Smooth muscle cell of trachea (primary cell): ENCODE measurements at places on chromosomes 3 and 15. TPM values are rescaled to one million over a fixed set of nuclear protein-coding genes. Genes with fewer than 3 reads are reported as not detected.

SI gene
- total RNA-seq = not detected in 2 replicates

UROC1 gene
- total RNA-seq = not detected in 2 replicates

SAMD7 gene
- not detected in 2 replicates for total RNA-seq

SLC12A8 gene
- 5.4 and 10.9 TPM in 2 replicates for total RNA-seq

RAB7A gene
- total RNA-seq = 50.1 and 66.2 TPM in 2 replicates

ATP8B4 gene
- 3.2 and 7.4 TPM in 2 replicates for total RNA-seq

ACTRT3 gene
- 4.8 and 5.4 TPM in 2 replicates for total RNA-seq

ZNF80 gene
- total RNA-seq = not detected in 2 replicates

CCR1 gene
- total RNA-seq = 4.5 and 7.6 TPM in 2 replicates

XRN1 gene
- total RNA-seq = 31.1 and 52.9 TPM in 2 replicates

ISG20 gene
- 2.5 and 4.8 TPM in 2 replicates for total RNA-seq
